ENCODE measurements at places on chromosomes 3 and 15. TPM values are rescaled to one million over a fixed set of nuclear protein-coding genes. Genes with fewer than 3 reads are reported as not detected.
A peak's percentile ranks its signal among the peaks of the same experiment; 100 is the strongest.

CHRNA5 gene
- 46.9 TPM for total RNA-seq

GRCh38 chr3:76383781-76384180 is 598.4 kb upstream of the ZNF717 start:
- DNase-seq: no peak

DNA sequence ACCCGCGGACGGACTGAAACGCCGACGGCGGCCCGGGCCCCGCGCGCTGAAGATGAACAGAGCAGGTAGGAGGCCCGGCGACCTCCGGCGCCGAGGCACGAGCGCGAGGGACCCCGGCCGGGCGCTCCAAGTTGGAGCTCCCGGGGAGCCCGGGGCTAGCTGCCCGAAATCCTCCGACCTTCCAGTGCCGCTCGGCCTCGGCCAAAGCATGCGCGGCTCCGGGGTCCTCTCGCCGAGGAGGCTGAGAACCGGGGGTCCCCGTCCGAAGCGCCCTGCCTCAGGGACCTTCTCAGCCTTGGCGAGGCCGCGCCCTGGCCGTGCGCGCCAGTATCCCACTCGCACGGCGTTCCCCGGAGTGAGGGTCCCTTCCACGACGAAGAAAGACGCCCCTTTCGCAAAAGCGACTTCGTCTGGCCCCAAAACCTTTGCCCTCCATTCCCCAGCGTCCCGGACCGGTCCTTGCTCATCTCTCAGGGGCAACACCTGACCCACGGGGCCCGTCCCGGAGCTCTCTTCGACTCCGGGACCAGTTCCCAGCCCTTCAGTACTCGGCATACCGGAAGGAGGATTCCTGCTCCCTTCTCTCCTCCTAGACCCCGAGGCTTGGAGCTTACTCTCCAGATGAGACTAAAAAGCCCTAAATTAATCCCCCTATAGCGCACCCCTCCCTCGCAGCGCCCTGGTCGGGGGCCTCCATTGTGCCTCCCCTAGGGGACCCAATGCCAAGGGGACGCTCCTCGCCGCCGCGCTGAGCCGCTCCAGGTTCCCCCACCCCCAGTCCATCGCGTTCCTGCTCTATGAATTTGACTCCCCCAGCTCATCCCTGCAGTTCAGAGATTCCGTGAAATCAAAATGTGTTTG is 7.7 kb upstream of the FGD5 start:
- peak; percentile 52 for DNase-seq

GRCh38 chr3:32467333-32468070 is 35.1 kb downstream of the CMTM6 start:
- peak; percentile 85 for DNase-seq

DNA sequence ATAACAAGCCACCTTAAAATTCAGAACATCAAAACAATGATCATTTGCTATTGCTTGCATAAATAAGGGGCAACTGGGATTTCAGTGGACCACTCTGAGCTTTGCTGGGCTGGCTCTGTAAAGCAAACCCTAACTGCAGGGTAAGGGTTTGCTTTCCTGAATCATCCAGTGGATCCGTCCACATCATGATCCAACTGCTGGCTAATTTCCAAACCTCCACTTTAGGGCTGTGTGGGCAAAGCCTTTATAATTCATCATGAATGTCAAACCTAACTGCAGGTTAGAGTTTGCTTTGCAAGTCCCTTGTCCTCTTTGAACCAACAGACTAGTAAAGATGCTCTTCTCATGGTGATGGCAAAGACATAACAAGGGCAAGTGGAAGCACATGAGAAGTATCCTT is 76.1 kb downstream of the SYNPR start:
- DNase-seq: no peak

Measured in neural progenitor cell (in vitro differentiated cells).